ENCODE measurements at places on chromosomes 6 and 20.

DNA sequence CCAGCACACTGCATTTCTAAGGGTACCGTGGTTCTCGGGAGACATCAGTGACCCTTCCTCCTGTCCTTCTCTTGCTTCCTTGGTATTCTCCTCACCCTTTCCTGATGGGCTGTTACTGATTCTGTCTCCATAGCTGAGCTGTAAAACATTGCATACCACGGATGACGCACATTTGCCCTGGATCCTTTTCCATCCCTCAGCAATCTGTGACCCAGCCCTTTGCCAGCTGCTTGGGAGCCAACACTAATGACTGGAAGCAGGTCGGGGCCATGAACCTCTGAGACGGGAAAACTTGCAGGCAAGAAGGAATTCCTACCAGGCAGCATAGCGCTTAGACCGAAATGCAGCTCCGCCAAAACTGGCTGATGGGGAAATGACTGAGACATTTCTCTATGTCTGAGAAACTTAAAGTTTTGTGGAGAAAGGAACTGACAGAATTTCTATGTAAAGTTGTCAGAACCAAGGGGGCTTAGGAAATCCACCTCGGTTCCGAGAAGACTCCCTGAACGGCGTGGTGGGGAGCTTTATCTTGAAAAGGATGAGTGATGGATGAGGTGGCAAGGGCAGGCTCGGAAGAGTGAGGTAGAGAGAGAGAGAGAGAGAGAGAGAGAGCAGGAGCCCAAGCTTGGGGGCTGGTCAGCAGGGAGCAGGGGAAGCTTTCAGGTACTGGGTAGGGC, 19.2 kb downstream of the TUBB2B start:
- no peak for DNase-seq

DNA sequence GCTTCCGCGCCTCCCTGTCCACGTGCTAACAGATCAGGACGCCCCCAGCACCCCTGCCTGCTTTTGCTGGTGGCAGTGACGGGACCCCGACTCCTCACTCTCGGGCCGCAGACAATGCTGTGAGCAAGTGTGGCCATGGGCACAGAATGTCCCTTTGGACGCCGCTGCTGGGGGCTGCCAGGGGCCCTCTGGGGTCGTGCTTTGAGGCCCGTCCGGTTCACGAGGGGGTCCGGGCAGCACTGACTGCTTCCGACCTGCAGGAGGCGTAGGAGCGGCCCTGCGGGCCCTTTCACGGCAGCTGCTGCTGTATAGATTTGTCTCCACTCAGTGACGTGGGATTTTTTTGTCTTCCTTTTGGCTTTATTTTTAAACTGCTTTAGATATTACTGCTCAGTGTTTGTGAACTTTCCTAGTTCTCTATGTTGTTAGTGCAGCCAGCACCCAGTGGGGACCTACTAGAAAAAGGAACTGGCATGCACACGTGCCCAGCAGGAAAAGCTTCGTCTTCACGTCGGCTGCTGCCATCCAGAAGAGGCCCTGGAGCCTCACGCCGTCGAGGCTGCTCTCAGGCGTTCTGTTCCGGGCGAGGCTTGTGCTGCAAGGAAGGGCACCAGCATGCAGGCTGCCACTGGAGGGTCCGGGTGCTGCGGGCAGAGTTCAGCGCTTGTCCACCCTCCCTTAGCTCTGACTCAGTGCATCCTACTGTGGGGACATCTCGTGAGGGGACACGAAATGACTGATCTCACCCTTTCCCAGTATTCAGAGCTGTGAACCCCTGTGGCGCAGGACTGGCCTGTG, 21.7 kb downstream of the UCKL1 start:
- no peak for DNase-seq

DNA sequence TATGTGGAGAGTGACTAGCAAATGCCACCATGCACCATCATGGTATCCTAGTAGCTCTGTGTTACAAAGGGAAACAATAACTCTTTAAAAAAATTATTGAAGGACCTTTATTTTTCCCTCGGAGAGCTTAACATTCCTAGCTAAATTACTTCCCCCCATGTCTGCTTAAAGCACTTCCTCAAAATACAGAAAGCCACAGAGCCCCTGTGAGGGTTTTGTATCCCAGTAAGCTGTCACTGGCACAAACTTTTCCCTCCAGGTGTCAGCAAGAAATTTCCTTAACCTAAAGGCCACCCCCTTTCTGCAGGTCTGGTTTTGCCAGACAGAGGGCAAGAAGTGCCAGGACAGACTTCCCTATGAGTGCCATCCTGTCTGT, 340.0 kb upstream of the PRDM1 start:
- DNase-seq = no peak

DNA sequence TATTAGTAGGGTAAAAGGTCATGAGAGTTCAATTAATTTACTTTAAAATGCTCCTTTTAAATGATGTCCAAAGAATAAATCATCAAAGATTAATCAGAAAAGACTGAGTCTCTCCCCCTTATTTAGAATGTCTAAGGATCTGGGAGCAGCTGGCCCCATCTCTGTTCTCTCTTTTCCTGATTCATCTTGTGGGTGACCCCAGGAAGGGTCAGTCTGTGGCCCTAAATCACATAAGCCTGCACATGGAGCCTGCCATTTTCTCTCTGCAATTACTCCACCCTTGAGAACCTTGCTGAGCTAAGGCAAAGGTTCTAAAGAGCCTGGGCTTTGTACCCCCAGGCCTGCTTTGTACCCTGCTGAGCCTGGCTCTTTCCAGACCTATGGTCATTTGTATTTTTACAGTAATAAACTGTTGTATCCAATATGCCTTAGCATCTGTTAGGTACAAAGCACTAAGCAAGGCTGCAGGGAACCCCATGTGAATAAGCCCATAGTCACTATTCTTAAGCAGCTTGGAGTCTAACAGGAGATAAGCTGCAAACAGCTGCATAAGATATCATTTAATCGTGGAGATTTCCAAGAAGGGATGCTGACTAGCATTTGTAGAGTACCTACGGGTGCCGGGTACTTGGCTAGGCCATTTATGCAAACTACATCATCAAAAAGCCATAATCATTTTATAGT, 431.0 kb upstream of the MARCKS start:
- peak; percentile 15 for DNase-seq

GRCh38 chr6:15322781-15323536, 77.1 kb downstream of the JARID2 start:
- no peak for DNase-seq

GRCh38 chr6:16334671-16335070, 96.3 kb downstream of the GMPR start:
- no peak for DNase-seq

GRCh38 chr6:11779329-11780096, 910 bp upstream of the ADTRP start:
- DNase-seq = peak; percentile 24

GRCh38 chr6:130831607-130832006, 4.4 kb downstream of the SMLR1 start:
- DNase-seq = no peak

- no peak for DNase-seq
These were observed 19.9 kb downstream of the KCNS1 start for GRCh38 chr20:45080867-45081624.

- no peak for DNase-seq
These were observed 58.4 kb downstream of the TRERF1 start for GRCh38 chr6:42393339-42393738.

GRCh38 chr20:23652926-23653325, 15.2 kb upstream of the CST3 start:
- DNase-seq = no peak

DNA sequence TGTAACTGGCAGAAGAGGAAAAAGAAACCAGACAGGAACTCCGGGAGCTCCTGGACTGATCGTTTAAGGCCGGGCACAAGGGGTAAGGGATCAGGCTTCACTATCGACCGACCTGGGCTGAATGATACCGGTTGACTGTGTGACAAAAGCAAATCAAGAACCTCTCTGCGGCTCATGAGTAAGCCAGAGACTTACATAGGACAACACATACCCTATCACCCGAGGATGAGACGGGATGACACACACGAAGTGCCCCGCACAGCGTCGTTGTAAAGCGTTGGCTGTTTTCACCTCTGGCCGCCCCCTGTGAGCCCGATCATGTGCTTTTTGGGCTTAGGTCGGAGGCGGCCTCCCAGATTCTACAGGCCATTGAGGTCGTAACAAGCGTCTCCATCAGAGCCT, 695 bp upstream of the TGIF2 start:
- DNase-seq = no peak

DNA sequence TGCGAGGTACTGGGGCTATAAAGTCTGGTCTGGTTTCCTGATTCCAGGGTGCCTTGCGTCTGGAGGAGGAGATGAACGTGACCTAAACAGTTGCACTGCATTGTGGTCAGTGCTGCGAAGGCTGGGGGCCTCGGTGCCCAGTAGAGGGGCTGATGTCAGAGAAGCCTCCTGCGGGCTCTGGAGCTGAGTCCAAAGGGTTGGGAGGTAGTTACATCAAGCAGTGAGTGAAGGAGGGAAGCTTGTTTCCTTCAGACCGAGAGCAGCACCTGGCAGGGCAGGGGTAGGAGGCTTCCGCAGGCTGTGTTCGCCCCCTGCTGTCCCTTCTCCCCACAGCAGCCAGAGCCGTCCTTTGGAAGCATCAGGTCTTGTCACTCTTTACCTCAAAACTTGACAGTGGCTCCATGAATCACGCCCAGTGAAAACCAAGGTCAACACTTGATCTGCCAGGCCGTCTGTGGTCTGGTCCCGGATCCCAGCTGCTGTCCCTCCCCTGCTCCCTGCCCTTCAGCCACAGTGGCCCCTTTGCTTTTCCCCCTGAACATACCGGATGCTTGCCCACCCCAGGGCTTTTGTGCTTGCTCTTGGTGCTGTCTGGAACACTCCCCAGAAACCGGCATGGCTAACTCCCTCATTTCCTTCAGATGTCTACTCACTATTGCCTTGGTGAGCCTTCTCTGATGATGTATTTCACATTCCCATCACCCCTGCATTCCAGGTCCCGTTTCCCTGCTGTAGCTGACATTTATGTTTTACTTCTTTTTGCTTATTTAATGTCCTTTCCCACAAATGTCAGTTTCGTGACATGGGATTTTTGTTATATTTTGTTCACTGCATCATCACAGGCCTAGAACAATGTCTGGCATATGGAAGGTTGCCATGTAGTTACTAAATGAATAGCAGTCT, 7.0 kb downstream of the DYNLRB1 start:
- no peak for DNase-seq

- no peak for DNase-seq
These were observed 64.4 kb downstream of the SNAP25 start for GRCh38 chr20:10282979-10283456.

DNA sequence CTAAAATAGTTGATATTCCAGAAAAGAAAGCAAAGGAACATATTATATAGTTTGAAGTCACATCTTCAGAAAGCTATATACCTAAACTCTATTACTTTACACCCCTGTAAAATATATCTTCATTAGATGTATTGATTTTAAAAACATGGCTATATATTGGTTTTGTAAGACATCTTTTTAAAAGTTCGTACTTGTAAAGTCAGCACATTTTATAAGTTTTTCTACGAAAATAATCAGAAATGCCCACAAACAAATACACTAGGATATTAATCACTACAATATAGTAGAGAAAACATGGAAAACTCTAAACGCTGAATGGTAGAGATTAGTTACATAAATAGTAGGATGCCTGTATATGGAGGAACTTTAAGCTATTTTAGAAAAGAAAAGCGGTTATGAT, 52.9 kb downstream of the RNF217 start:
- DNase-seq = no peak

GRCh38 chr6:70955441-70956190, 1.2 kb downstream of the B3GAT2 start:
- DNase-seq = peak; percentile 37
